ENCODE measurements at places on chromosomes 11 and 22.

GRCh38 chr11:61912530-61912898 is 4.9 kb downstream of the RAB3IL1 start:
- DNase-seq: no peak

DNA sequence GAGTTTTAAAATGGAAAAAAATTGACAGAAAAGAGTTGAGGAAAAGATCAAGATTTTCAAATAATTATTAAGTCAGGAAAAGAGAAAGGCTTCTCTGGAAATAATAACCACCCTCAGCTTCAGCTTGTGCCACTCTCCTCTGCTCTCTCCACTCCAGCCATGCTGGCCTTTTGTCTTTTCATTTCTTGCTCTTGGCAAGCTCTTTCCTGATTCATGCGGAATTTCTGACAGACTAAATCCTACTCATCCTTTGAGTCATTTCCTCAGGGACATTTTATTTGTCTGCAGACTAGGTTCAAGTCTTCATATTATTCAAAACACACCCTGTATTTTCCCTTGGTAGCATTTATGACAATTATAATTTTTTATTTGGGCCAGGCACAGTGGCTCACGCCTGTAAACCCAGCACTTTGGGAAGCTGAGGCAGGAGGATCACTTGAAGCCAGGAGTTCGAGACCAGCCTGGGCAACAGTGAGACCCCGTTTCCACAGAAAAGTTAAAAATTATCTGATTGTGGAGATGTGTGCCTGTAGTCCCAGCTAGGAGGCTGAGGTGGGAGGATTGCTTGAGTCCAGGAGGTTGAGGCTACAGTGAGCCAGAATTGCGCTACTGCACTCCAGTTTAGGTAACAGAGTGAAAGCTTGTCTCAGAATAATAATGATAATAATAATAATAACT is 7.8 kb upstream of the P4HA3 start:
- peak; percentile 72 for DNase-seq

GRCh38 chr11:36016263-36016662 is 72.4 kb downstream of the LDLRAD3 start:
- DNase-seq: no peak

- DNase-seq: no peak
Observed at GRCh38 chr22:41966607-41967240, 2.5 kb upstream of the SEPTIN3 start.

DNA sequence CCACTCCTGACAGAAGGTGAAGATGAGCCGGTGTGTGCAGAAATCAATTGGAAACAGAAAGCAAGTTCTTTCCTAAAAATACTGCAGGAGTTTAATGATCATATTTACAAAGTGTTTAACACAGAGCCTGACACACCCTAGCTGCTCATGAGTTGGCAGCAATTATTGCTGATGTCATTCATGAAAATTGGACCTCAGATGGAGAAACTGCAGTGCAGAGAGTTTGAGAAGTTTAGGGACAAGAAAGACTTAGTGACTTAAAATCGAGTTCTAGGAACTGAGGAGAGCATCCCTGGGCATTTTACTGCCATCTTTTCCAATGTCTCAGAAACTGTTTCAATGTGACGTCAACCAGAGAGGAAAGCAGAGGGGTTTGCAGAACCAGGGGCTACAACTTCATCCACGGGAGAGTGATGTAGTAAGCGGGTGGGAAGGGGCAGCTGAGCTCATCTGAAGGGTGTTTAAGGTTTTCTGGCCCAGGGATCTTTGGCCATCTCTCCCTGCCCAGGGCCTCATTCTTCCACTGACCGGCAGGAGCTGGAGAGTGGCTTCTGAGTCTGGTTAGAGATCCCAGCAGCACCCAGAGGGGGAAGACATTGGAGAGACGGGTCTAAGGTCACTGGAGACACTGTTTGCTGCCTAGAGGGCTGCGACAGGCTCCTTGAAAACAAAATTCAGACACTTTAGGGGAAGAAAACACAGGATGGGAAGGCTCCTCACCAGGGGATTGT is 21.1 kb upstream of the IGLL5 start:
- no peak for DNase-seq

- no peak for DNase-seq
Observed at GRCh38 chr11:125892071-125892470, 4.6 kb downstream of the HYLS1 start.

GRCh38 chr11:110287537-110287936 is 8.9 kb downstream of the RDX start:
- no peak for DNase-seq

GRCh38 chr11:86582898-86583297 is 89.5 kb downstream of the ME3 start:
- no peak for DNase-seq

- DNase-seq: no peak
Observed at GRCh38 chr11:117621226-117621625, 175.8 kb downstream of the DSCAML1 start.

GRCh38 chr11:97739932-97740800 is 1280.6 kb upstream of the CNTN5 start:
- DNase-seq: no peak

DNA sequence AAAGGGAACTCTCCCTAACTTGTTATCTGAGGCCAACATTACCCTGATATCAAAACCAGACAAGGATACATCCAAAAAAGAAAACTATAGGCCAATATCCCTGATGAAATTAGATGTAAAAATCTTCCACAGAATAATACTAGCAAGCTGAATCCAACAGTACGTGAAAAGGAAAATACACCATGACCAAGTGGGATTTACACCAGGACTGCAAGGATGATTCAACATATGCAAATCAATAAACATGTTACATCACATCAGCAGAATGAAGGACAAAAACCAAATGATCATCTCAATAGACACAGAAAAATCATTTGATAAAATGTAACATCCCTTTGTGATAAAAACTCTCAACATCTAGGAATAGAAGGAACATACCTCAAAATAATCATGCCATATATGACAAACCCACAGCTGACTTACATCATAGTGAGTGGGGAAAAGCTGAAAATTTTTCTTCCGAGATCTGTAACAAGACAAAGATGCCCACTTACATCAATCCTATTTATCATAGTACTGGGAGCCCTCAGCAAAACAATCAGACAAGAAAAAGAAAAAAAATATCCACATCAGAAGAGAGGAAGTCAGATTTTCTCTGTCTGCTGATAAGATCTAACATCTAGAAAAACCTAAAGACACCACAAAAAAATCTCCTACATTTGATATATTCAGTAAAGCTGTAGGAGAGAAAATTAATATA is 703.3 kb upstream of the ANO5 start:
- DNase-seq: no peak

GRCh38 chr11:33577204-33577603 is 123.4 kb downstream of the C11orf91 start:
- DNase-seq: no peak

- no peak for DNase-seq
Observed at GRCh38 chr11:88337987-88338668, 592 bp upstream of the CTSC start.

- no peak for DNase-seq
Observed at GRCh38 chr11:128511712-128512111, 75.6 kb downstream of the ETS1 start.

- DNase-seq: no peak
Observed at GRCh38 chr22:47309476-47309875, 547.0 kb downstream of the TBC1D22A start.

- DNase-seq: no peak
Observed at GRCh38 chr11:130617001-130617400, 168.6 kb downstream of the ADAMTS15 start.

- no peak for DNase-seq
Observed at GRCh38 chr22:37669586-37669985, 5.8 kb upstream of the LGALS1 start.

DNA sequence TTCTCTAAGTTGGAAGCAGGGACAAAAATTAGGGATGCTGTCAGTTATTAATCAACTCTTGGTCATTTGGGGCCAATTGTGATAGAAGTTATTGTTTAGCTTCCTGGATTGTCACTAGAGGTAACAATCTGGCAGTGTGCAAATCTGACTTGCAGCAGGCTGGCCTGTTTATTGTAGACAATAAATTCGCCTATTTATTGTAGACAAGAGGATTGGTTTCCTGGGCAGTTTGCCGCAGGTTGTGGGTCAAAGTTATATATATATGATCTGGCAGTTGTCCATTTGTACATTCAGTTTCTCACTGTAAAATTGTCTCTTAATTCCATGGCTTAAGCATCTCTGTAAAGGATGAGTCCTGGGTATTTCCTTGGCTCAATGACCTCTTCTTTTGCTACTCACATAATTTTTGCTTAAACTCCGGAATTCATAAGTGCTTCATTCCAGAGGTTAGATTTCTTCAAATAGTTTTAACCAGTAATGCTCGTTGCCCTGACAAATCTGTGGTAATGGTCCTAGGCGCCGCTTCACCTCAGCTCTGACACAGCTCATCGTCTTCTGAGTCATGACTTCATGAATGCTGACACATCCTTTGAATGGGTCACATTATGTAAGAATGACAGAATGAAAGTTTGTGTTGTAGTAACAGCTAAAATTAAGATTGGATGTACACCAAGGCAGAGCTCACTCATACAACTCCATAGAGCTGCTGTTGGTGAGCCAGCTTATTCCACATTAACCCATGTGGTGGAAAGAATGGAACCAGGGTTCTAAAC is 7.8 kb upstream of the MMP3 start:
- no peak for DNase-seq

DNA sequence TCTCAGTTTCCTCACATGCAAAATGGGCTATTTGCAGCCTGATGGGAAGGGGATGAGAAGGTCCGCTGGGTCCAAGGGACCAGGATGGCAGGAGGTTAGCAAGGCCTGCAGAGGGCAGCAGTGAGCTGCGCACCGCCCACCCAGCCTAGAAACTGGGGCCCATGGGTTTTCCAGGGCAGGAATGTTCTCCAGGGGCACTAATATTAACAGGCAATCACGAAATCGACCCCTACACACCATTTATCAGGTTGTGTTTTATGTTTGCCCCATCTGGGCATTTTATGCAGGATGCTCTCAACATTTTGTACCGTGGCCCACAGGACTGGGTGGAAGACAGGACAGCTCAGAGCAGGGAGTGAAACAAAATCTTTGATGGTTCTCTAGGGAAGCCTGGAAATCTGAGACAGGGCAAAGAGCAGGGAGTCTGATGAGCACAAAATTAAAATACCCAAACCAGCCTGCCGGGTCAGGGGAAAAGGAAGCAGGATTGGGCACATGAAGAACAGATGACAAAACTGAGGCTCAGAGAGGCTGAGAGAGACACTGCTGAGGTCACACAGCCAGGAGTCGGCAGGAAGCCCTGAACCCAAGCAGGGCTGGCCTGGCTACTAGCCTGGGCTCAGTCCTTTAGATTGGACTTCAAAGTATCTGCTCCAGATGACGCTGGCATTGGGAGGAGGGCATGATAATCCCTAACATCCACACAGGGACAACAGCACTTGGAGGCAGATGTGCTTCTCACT is 1.6 kb upstream of the BCR start:
- peak; percentile 33 for DNase-seq

- DNase-seq: no peak
Observed at GRCh38 chr22:45246060-45246985, 5.6 kb upstream of the KIAA0930 start.

DNA sequence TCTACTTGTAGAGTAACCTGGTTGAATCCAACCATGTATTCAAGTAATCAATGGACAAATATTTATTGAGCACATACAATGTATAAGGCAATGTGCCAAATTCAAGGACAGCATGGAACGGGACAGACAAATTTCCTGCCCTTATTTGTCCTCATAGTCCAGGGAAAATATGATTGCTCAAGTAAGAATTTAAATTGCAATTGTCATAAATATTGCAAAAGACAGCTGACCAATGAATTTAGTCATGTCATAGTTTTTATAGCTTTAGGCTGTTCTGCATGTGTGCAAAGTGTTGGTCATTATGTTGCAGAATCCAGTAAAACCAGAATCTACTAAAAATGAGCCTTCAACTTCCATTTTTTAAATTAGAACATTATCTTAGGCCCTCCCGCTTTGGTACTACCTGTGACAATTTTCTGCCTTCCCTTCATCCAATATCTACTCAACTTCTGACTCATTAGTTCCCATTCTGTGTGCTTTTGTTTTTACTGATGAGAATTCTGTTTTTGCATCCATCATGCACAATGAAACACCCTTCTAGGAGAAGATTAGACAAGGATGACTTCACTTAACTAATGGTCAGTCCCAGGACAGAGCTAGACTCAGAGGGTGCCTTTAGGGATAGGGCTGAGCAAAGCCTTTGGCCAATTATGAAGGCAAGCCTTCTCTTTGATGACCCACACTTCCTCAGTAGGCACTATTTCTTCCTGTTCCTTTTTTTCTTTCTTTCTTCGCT is 45.8 kb upstream of the FIBIN start:
- DNase-seq: no peak

DNA sequence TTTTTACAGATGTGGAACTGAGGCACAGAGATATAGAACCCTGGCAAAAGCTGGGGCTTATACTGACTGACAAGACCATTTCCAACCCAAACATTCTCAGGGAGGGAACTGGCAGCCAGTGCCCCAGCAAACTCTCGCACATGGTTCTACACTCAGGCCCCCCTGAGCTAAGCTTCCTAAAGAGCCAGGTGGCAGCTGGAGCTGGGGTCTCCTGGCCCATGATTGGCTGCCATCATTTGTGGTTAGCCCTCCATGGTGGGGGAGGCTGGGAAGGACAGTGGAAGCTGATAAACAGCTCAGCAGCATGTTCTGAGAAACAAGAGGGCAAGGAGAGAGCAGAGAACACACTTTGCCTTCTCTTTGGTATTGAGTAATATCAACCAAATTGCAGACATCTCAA is at the start of gene RAG1:
Gene RAG1 (plus strand): TSS at position 314 of the 400 bp plus-strand sequence. CDS start 5,298 bp downstream, outside the sequence.
- DNase-seq: no peak

GRCh38 chr11:46693597-46694012 is 6.8 kb downstream of the ARHGAP1 start:
- DNase-seq: no peak

- no peak for DNase-seq
Observed at GRCh38 chr11:10397226-10397987, 57.7 kb upstream of the AMPD3 start.

GRCh38 chr11:105398636-105399035 is 211.2 kb upstream of the GRIA4 start:
- no peak for DNase-seq

GRCh38 chr22:37659066-37659896 is 758 bp downstream of the PDXP start:
- no peak for DNase-seq

Data from smooth muscle cell of the brain vasculature (primary cell).